ENCODE measurements at places on chromosomes 7 and 10.

- DNase-seq, result no peak
Measured at GRCh38 chr7:1409555-1409954, 49.7 kb downstream of the MICALL2 start.

- DNase-seq, result no peak
Measured at GRCh38 chr10:119932631-119933030, 40.1 kb downstream of the SEC23IP start.

DNA sequence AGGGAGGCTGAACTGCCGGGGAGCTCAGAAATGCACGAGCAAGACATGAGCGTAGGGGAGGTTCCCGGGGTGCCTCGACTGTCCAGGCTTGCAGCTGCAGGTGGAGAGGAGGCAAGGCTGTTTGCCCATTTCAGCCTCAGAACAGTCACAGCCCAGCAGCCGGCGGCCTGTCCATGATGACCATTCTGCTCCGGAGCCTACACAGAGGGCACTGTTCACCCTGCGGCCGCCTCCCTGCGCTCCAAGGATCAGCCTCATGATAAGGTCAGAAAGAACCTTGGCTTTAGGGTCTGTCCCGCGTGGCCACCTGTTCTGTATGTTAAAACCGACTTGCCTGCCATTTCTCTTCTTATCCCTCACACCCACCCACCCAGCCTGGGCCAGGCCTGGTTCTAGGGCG, 21.9 kb upstream of the CFAP46 start:
- no peak for DNase-seq

GRCh38 chr7:44235582-44236332, 35.0 kb downstream of the YKT6 start:
- DNase-seq, result no peak

DNA sequence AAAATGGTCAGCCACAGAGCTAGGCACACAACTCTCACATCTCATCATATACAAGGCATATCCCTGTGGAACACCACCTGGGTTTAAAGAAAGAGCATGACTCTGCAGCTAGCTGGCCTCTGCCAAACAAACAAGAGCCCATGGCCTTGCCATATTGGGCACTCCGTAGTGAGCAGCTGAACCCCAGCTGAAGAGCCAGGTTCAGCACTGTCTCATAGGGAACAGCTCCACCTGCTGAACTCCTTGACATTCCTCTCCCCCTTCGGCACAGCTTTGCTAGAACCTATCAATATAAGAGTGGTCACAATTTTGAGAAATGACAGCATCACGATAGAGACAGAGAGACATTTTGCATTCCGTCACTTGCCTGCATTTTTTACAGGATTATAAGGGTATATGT, 20.0 kb downstream of the SORCS1 start:
- DNase-seq, result no peak

GRCh38 chr10:48695636-48696534, 11.2 kb downstream of the WDFY4 start:
- no peak for DNase-seq

DNA sequence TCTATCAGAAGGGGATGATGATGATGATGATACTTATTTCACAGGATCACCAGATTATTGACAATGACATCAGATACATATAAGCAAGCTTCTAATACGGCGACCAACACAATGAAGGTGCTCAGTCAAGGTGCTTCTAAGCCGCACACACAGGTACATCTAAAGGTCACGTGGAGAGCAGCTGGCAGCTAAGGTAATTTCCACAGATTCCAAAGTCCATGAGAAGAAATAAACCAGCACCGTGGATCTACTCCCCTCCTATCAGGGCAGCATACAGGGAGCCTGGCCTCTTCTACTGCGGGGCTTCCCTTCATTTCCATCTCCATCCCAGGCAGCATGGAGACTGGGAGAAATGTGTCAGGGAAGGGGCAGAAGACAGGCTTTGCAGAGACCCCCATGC, 37.5 kb downstream of the DENND11 start:
- no peak for DNase-seq

DNA sequence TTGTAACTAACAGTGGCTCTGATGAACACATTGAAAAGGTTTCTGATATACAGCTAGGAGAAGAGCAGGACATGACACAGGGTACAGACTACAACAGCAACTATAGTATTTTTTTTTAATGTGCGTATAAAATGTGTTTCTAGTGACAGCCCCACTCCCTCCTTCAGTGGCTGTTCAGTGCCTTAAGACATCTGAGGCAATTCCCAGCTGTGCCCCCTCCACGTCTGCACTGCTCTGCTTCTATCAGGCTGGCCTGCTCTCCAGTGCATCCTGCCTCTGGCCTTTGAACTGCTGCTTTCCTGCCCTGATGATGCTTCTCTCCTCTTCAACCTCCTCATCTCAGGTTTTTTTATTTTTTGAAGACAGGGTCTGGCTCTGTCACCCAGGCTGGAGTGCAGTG, 111.2 kb downstream of the SPAG6 start:
- no peak for DNase-seq

DNA sequence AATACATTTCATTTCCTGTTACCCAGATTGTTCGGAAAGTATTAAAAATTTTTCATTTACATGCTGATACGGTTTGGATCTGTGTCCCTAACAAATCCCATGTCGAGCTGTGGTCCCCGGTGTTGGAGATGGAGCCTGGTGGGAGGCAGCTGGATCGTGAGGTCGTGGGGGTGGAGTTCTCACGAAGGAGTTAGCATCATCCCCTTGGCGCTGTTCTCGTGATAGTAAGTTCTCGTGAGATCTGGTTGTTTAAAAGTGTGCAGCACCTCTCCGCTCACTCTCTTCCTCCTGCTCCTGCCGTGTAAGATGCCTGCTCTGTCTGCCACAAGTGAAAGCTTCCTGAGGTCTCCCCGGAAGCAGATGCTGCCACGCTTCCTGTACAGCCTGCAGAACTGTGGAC, 30.9 kb downstream of the PLEKHS1 start:
- DNase-seq, result no peak

- DNase-seq, result no peak
Measured at GRCh38 chr10:45286980-45287379, 28.4 kb downstream of the OR13A1 start.

DNA sequence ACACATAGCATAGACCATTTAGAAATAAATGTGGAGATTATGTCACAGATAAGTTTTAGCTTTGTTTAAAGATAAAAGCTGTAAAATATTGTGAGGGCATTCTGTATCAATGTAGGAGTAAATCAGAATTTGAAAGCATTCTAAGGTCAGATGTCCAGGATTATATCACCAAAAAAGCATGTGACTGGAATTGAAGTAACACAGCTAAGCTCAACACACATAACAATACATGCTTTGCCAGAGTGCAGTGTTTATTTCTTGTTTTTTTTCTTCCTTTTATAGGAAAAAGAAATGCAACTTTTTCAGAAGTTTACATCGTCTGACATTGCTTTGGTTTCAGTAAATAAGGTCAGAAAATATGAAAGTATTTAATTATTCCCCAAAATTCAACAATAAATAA, 183.4 kb downstream of the HTR7 start:
- no peak for DNase-seq

- DNase-seq, result no peak
Measured at GRCh38 chr10:97179731-97180362, 5.9 kb downstream of the SLIT1 start.

DNA sequence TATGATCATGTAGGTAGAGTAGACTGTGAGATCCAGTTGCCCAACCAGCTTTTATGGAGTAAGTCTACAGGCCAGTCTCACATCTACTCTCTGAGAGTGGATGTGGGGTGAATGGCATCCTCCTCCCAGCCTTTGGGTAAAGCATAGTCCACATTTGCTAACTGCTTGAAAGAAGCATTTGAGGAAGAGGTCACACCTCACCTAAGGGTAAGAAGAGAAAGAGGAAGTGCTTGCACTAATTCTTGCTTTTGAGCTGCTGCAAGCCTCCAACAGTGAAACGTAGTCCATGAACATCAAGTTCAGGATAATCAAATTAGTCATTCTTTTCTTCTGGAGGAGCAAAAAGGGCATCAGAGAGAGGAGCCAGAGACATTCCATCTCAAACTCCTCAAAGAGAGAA, 93.9 kb upstream of the AGR3 start:
- DNase-seq, result no peak

DNA sequence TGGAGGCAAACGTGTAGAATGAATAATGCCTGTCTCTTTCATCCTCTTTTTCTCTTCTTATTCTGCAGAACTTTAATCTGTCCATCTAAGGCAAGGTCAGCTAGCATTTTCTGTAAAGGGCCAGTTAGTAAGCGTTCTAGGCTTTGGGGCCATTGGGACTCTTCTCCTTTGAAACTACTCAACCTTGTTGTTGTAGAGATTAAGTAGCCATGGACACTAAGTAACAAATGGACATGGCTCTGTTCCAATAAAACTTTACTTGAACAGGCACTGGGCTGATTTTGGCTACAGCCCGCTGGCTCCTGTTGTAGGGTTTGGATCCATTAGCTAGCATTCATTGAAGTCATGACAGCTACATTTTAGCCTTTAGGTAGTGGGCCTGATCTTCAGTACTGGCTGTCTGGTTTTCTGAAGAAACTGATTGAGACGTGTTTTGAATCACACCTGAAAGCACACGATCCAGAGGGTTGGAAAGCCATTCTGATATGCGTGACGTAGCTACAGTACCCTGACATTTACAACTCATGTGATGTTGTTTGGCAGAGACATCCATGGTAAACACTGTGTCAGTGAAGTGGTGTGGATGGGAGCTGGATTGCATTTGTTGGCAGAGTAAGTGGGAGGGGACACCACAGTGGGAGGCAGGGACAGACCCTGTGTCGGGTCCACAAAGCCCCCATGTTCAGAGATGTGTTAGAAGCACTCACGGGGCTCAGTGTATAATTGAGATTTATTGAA, 92.5 kb downstream of the MTPN start:
- DNase-seq, result no peak

DNA sequence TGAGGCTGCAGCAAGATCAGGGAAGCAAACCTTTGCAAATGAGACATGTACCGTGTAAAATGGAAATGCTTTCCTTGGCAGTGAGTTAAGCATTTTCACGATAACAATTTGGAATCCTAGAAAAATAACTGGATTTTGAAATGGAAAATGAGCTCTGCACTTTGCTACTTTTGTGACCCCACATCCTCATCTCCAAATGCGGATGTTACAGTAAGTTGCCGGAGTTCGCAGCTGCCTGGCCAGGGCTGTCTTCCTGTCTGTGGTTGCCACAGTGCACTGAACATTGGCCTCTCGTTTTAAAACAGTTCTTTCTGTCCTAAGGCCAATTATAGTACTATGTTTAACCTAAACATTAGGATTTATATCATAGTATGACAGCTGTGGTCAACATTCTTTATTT, 136.2 kb upstream of the FZD8 start:
- DNase-seq, result no peak

GRCh38 chr7:93046641-93047040, 71.1 kb downstream of the SAMD9 start:
- DNase-seq, result no peak

- DNase-seq, result no peak
Measured at GRCh38 chr10:51834548-51834947, 135.2 kb upstream of the CSTF2T start.

GRCh38 chr10:102261842-102262241, 16.5 kb downstream of the GBF1 start:
- no peak for DNase-seq

DNA sequence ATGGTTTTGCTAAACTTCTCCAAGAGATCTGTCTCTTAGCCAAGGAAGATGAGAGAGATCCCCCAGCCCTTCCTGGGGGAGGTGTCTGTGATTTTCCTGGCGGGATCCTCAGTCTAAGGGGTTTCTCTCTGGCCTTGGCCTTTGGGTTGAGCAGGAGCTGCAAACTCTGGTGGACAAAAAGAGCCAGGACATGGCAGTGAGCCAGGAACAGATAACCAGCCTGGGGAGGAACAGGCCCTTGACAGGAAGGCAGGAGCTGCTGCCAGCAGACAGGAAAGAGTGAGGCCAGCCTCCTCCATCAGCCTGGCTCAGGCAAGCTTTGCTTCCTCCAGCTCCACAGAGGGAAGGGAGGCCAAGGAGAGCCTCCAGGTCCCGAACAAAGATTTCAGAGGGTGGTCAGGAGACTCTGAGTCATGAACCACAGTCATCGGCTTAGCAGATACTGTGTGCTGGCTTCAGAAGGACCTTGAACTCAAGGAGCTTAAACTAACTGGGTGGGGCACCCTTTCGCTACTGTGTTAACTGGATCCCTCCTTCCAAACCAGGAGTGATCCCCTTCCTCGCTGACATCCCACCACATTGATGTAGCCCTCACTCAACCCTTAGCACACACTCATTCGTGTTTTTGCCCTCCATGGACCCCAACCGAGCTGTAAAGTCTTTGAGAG, 34.7 kb downstream of the DDIT4 start:
- DNase-seq, result no peak

DNA sequence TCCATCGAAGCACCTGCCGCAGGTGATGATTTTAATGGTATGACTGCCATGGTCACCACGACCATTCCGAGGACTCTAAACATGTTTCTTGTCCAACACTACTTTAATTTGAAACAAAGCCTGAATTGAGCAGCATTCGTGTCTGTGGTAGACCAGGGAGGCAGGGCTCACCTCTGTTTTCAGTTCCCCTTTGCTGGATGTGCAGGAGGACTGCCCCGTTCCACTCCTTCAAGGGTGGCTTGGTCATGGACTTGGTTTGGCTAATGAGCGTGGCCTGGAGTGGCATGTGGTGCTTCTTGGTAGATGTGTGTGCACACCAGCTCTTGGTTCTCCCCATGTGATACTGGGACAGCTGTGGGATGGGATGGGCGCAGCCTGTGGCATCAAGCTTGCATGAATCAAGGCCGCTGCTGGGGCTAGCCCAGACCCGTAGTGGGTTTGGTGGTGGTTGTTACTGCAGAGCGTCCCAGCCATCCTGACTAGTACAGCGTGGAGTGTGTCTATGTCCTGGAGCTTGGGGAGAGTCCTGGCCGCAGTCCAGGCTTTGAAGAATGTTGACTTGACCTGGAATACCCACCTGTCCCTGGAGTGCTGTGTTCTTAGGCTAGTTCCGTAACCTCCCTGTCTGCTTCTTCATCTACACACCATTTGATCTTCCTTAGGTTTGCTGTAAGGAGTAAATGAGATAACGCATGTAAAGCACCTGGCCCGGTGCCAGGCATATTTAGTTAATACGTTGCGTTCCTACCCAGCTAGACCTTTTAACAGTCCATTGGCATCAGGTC, 34.8 kb downstream of the MGMT start:
- DNase-seq, result no peak
